ENCODE measurements at places on chromosomes 7 and 10. TPM values are rescaled to one million over a fixed set of nuclear protein-coding genes. Genes with fewer than 3 reads are reported as not detected.

The FGFR2 gene
- 0.50 TPM for total RNA-seq

The PILRB gene
- 13.4 TPM for total RNA-seq

The CRHR2 gene
- total RNA-seq, result 0.34 TPM

The TMEM229A gene
- total RNA-seq, result not detected

The TCAF2 gene
- total RNA-seq, result 2.4 TPM

The SLC26A5 gene
- not detected for total RNA-seq

The GHRHR gene
- total RNA-seq, result not detected

The RBM20 gene
- total RNA-seq, result 21.3 TPM

The SEMA3C gene
- 30.2 TPM for total RNA-seq

The OPN4 gene
- total RNA-seq, result 0.49 TPM

The LAMB1 gene
- total RNA-seq, result 23.7 TPM

The MTURN gene
- 43.8 TPM for total RNA-seq

The HOXA2 gene
- 1.1 TPM for total RNA-seq

The GNG11 gene
- total RNA-seq, result 9.9 TPM

The LRRD1 gene
- total RNA-seq, result not detected

The PDE6C gene
- total RNA-seq, result not detected

The C10orf67 gene
- not detected for total RNA-seq

The MYOF gene
- 4.2 TPM for total RNA-seq

The STAG3 gene
- total RNA-seq, result 0.44 TPM

The MYH16 gene
- total RNA-seq, result not detected

The MACROH2A2 gene
- total RNA-seq, result 5.7 TPM

The AUTS2 gene
- total RNA-seq, result 21.0 TPM

The CUZD1 gene
- total RNA-seq, result not detected

The BLNK gene
- total RNA-seq, result 3.7 TPM

The GRID1 gene
- 0.24 TPM for total RNA-seq

The TRIM50 gene
- total RNA-seq, result 0.79 TPM

The ARHGEF35 gene
- 0.34 TPM for total RNA-seq

The NKX6-2 gene
- not detected for total RNA-seq

The TRIL gene
- 3.2 TPM for total RNA-seq

The CDK14 gene
- 13.6 TPM for total RNA-seq

The GCK gene
- total RNA-seq, result not detected

The ZNHIT1 gene
- 40.8 TPM for total RNA-seq

The MYO1G gene
- 0.79 TPM for total RNA-seq

The EMX2 gene
- total RNA-seq, result 1.4 TPM

The ERCC6 gene
- total RNA-seq, result 13.3 TPM

The ALDH18A1 gene
- 18.1 TPM for total RNA-seq

The GALNT17 gene
- 0.46 TPM for total RNA-seq

All from psoas muscle (tissue), 8 donors.